ENCODE measurements at places on chromosomes 13 and 19.

DNA sequence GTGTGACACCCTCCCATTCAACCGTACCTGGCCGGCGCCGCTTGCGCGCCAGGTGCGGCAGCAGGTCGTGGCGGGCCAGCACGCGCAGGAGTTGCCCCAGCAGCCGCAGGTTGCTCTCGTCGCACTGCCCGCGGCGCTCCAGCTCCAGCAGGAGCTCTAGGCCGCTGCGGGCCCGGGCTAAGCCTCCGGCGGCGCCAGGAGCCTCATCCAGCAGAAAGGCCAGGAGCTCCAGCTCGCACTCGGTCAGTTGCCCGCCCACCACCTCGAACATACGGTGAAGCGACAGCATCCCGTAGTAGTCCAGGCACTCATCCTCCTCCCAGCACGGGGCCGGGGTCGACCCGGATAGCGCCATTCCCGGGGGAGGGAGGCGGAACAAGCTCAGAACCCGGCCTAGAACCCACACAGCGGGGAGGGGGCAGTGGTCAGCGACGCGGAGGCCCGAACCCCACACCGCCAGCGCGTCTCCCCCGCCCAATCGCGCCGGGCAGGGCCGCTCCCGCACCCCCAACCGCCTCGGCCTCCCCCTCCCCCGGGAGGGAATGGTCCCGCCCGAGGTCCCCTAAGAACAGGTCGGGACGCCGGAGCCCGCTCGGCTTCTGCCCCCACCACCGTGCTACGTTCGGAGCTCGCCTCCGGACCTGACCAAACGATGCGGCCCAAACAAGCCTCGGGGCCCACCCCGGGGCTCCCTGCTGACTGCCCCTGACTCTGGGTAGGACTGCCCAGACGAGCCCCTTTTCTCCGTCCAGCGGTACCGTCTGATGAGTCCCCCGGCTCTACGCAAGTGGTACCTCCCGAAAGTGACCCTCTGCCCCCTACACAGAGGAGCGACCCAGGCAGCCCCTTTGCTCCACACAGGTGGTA lies 591 bp downstream of the DEDD2 start:
- peak; percentile 45 for DNase-seq

DNA sequence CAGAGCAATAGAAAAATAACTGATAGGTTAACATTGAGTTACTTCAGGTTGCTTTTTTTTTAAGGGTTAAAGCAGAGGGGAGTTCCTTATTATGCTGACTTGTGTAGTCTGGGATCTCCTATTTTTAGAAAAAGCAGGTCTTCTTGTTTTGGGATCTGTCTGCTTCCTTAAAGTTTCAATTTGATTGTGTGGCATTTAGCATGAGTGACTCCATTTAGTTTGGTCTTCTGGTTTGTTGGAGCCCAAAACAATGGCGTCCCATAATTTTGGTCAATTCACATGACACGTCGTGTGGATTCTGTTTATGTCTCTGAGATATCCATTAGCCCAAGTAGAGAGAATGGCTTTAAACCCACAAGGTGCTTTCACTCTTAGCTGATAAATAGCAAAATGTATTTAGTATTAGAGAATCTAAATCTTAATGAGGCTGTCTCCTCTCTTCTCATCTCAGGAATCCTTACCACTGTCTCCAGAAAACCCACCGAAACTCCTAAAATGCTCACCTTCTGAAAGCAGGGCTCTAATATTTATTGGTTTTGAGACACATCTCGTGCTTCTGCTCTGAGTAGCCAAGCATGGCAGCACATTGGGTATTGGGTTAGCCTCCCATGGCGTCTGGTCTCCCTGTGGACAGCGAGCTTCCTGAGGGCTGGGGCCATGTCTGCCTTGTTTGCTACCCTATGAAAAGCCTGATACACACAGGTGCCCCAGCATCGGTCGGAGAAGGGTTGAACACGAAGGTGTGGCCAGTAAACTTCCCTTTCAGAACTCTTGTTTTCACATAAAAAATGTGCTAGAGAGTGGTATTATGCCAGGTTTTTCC lies 67.2 kb upstream of the GPR183 start:
- no peak for DNase-seq

DNA sequence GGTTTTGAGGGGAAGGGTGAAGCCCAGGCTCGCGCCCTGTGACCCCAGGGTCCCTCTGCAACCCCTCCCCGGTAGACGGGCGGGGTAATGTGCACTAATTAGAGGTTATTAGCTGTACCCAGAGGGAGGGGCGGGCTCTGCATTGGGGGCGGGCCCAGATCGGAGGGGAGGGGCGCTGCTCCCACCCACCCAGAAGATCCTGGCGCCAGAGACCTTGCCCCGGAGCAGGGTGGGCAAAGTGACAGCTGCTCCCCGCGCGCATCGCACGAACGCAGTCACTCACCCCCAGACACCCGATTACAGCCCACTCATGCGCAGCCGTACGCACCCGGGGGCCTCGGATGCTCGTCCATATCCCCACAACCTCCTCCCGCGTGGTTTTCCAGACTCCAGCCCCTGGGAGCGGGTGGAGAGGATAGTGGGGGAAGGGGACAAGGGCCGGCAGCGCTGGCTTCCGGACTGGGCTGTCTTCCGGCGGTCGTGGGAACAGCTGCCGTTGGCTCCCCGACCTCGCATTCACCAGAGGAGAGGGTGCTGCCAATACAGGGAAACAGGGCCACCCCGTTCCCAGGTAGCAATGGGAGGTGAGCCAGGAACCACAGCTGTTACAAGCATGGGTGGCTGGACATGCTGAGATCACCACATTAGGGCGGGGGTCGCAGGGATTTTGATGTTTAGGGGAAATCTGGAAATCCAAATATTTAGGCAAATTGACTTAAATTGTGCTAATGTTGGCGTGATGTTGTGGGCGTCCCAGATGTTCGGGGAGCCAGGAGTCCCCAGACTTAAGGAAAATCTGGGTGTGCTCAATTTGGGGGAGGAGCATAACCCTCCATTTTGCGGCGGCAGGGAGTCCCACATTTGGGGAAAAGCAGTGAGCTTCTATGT lies 2.9 kb upstream of the HOOK2 start:
- peak; percentile 79 for DNase-seq

DNA sequence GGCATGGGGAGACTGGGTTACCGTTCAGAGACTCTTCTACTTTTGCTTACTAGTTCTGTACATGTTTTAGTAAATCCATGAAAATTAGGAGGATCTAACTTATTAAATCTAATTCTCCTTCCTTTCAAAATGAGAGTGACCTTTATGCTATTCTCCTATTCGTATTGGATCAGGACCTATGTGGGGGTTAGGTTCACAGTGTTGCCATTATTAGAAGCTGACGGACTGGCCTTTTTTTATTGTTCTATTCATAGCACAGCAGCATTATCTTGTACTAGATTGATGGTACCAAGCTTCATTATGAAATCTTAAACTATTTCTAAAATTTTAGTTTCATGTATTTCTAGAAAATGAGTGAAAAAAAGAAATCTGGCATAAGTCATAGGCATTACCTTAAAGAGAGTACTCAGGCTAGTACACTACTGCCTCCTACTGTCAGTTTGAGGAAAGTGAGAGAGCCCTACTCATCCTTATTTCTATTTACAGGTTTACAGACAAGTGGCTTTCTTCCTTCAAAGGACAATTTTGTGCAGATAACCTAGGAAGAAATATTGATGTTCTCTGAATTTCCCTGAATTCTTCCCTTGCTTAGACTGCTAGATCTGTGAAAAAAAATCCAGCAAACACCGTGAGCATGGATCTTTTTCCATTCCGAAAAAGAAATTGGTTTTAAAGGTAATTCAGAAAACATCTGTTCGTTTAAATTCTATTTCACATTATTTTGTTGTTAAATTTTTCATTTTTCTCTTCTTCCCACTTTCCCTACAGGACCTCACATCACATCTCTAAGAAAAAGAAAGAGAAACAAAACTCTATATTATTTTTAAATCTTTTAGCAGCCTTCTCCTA lies 485.5 kb downstream of the DIAPH3 start:
- DNase-seq = peak; percentile 60

GRCh38 chr19:14072535-14073260 lies at the start of gene MISP3:
Gene MISP3, plus strand, starts transcription at chr19:14072786. Its CDS starts 524 bp downstream, at chr19:14073310.
- peak; percentile 62 for DNase-seq

- DNase-seq = no peak
These were observed 9.6 kb downstream of the RPS16 start for GRCh38 chr19:39426170-39426569.

GRCh38 chr13:110872034-110872767 lies 42.7 kb downstream of the ANKRD10 start:
- DNase-seq = no peak

GRCh38 chr13:96984051-96984508 lies 10.2 kb downstream of the OXGR1 start:
- DNase-seq = peak; percentile 24

DNA sequence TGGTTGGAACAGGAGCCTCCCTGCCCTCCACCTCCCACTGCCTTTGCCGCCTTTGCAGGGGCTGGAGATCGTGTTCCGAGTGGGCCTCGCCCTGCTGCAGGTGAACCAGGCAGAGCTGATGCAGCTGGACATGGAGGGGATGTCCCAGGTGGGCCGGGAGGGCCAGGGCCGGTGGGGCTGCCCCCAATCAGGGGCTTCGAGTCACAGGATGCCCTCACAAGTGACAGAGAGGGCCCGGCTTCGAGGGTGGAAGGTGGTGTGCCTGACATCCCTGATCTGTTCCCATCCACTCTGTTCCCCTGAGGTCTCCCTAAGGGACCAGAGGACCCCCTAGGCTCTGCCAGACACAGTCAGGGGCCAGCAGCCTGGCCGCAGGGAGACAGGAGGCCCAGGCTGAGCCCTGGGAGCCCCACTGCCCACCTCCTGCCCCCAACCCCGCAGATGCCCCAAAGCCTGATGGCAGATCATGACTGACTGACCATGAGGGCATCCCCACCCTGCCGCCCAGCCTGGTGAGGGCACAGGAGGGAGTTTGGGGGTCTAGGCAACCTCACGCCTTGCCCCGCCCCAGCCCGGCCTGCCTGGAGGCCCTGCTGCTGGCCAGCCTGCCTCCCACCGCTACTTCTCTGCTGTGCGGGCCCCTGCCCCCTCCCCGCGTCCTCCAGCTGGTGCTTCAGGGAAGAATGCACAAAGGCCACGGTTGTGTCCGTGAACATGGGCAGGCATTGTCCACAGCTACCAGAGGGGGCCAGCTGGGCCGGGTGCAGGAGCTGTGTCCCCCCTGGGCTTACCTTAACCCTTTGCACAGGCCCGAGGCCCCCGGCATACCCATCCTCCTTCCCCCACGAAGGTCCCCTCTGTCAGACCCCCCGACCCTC lies 21.8 kb downstream of the EVI5L start:
- DNase-seq = no peak

DNA sequence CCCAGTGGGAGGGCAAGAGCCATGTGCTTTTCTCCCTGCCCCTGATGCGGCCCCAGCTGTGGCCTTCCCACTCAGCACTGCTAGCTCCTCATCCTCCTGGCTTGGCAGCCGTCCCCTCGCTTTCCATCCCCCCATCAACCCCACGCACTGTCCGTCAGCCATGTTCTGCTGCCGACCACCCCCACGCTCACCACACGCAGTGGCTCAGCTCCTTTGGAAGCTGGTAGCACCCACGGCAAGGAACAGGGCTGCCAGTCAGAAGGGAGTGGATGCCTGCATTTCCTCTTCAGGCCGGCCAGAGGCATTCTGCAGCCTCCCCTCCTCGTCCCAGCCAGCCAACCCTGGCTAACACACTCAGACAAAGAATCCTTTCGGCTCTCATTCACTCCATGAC lies 6.3 kb downstream of the CALM3 start:
- DNase-seq = peak; percentile 37

DNA sequence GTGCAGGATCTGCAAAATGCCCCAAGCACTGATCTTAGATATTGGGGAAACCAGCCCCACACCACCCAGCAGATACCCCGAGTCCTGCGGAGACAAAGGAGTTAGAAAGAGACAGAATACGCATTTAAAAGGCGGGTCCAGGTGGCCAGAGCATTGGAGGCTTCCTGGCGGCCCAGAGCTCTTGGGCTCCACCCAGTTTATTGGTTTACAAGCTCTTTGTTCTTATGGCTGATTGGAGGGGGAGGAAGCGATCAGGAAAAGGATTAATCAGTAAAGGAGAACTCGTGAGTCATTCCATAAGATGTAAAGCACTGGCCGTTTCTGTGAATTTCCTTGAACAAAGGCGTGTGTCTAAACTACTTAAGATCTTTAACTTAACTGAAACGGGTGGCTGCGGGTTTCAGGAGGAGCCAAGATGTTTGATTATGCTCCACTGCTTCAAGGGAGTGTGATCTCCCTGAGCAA lies 926 bp downstream of the ZNF587 start:
- DNase-seq = peak; percentile 29

DNA sequence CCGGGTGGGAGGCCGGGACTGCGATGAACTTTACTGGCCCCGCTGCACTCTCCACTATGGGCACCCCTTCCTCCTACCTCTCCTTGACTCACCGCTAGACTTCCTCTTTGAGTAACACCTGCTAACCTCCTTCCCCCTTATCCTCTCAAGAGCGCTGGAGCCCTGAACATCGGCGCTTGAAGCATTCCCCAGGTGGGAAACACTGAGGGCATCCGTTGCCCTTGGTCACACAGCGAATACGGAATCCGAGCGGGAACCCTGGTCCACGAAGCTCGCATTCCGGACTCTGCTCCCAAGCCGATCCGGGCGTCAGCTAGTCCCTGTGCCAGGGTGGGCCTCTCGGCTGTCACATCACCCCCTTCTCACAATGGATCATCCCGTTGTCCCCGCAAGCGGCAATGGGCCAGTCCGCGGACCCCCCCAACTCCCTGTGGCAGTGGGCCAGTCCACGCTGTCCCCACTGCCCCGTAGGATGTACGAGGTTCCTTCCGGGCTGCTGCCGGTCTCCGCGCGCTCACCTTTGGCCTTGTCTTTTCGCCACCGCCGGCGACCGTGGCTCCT lies 4.2 kb downstream of the LIPE start:
- DNase-seq = peak; percentile 53

DNA sequence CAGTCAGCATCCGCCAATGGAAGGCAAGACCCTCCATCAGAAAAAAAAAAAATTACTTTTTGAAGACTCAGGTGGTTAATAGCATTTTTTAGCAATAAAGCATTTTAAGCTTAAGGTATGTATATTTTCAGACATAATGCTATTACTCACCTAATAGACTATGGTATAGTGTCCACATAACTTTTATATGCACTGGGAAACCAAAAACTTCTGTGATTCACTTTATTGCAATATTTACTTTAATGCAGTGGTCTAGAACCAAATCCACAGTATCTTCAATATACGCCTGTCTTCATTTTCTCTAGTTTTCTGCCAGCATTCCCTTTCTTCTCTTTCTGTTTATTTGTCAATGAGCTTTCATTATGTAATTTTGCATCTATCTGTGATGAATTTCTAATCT lies 418.1 kb downstream of the SLITRK6 start:
- DNase-seq = no peak

GRCh38 chr19:33374236-33374714 lies 766 bp downstream of the CEBPG start:
- peak; percentile 37 for DNase-seq

DNA sequence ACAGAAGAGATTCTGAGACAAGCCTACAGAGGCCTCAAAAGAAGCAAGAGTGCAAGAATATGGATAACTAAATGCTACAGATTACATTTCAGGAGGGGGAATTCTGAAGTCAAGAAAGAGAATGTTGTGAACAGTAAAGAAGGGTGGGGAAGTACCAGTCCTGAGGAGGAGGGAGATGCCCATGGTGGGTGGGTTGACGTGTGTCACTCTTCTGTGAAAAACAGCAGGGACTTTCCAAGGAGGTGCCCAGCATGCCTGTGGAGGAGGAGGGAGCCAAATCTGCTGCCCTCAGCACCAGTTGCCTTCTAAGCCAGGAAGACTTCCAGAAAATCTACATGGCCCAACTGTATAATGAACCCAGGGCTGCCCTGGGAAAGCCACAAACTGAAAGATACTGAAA lies 87.7 kb downstream of the SGCG start:
- no peak for DNase-seq
